ENCODE measurements at places on chromosomes 2 and 18. TPM values are rescaled to one million over a fixed set of nuclear protein-coding genes. Genes with fewer than 3 reads are reported as not detected.

The MOB1A gene
- total RNA-seq = 192 TPM

The MBOAT2 gene
- 36.4 TPM for total RNA-seq

The PFN4 gene
- 0.69 TPM for total RNA-seq

The IL18RAP gene
- total RNA-seq = not detected

The PAIP2B gene
- 0.34 TPM for total RNA-seq

The VRK2 gene
- 39.1 TPM for total RNA-seq

The BIRC6 gene
- total RNA-seq = 42.3 TPM

The RAMP1 gene
- total RNA-seq = 1.7 TPM

DNA sequence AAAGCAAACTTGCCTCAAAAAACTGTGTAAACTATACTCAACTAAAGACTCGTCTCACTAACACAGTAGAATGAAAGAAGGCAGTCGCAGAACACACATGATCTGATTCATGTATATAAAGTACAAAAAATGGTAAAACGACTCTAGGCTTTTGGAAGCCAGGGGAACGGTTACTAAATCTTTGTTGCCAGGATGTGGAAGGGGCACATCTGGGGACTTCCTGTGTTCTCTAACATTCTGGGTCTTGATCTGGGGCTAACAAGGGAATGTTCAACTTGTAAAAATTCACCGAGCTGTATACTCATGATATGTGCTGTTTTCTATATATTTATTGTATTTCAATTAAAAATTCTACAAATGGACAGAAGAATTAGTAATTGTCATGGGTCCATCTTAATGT is 14.3 kb upstream of the C2orf80 start:
- DNase-seq = no peak

- no peak for DNase-seq
Measured at GRCh38 chr2:145315053-145315452, 795.1 kb upstream of the ZEB2 start.

DNA sequence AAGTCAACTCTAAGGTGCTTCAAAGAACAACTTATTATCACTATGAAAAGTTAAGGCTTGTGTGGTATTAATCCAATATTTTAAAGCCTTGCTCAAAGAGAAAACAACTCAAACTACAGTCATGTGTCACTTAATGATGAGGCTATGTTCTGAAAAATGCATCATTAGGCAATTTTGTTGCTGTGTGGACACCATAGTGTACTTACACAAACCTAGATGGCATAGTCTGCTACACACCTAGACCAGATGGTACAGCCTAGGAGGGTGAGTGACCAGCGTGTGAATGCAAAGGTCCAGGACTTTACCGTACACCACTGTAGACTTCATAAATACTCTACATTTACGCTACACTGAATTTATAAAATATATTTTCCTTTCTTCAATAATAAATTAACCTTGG is 3.0 kb downstream of the MBOAT2 start:
- DNase-seq = no peak

DNA sequence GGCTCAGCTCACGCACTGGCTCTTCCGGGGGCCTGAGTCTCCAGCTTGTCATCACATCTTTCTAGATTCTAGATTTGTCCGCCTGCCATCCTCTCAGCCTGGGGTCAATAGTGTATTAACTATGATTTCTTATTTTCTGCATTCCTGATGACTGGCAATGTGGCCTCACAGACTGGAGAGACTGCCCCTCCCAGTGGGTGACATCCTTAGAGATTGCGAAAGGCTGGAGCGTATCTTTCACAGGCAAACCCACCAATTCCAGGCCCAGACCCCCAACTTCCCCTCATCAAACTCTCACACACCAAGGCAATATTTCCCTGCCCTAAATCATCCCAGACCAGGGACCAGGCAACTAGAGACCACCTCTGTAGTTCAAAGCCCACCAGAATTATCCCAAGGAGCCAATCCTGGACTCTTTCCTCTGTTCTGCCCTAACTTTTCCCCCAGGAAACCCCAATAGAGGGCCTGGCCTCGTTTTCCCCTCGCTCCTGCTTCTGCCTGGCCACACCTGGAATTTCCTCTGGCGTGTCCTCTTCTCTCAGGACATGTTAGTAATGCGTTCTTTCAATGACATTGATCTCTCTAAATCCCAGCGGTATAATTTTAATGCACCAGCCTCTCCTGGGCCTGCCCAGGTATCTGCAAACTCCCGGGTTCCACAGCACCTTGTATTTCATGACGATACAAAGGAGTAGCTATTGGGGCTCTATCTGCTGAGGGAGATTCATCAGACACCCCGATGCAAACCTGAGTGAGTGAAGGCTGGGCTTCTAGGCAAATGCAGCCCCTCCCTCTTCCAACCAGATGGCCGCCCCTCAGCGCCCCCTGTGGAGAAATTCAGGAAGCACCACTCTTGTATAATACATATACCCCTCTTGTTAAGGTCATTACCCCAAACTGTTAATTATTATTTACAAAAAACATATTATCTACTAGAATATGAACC is 2.4 kb upstream of the KCNF1 start:
- DNase-seq = no peak

DNA sequence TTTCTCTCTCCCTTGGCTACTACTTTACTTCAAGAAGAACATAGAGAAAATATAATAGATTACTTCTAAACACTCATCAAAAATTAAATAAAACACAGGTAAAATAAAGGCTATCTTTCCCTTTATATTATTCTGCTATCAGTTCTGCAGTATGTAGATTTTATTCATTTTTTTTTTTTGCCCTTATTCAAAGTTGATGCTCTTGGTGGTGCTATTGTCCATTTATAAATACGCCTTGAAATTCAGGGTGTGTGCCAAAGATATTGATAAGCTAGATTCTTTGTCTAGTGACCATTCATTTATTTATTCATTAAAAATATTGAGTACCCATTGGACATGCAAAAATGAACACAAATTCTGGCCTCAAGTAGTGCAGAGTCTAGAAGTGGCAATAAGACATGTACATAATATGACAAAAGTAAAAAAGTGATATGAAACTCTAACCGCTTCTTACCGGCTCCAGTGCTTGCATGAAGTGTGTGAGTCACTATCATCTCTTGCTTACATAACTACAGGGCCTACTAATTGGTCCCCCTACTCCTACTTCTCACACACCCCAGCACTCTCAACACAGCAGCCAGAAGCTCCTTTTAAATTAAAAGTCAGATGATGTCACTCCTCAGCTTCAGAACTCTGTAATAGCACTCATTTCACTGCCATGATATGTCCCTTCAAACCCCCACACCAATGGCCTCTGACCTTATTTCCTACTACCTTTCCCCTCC is 208.3 kb upstream of the FANCL start:
- DNase-seq = no peak

- no peak for DNase-seq
Measured at GRCh38 chr2:127588241-127588640, 52.8 kb downstream of the MYO7B start.

DNA sequence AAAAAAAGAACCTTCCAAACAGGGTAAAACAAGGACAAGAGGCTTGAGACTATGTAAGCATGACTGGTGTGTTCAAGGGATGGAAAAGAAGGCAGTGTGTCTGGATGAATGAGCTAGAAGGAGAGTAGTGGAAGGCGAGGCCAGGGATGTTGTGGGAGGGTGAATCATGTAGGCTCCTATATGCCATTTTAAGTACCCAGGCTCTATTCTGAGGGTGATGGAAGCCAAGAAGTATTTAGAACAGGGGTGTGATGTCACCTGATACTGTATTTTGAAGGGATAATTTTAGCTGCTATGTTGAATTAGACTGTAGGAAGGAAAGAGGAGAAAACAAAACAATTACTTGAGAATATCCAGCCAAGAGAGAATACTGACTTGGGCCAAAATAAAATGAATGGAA is 524.7 kb upstream of the CRIM1 start:
- DNase-seq = no peak

GRCh38 chr2:235049719-235050118 is 97.9 kb downstream of the SH3BP4 start:
- DNase-seq = no peak

GRCh38 chr2:7015007-7015950 is 98.1 kb downstream of the RNF144A start:
- no peak for DNase-seq

GRCh38 chr2:234480337-234480736 is 16.5 kb downstream of the ARL4C start:
- no peak for DNase-seq

GRCh38 chr2:73766349-73766748 is 13.6 kb downstream of the DUSP11 start:
- no peak for DNase-seq

GRCh38 chr2:173193925-173194324 is 118.3 kb downstream of the MAP3K20 start:
- peak; percentile 35 for DNase-seq

DNA sequence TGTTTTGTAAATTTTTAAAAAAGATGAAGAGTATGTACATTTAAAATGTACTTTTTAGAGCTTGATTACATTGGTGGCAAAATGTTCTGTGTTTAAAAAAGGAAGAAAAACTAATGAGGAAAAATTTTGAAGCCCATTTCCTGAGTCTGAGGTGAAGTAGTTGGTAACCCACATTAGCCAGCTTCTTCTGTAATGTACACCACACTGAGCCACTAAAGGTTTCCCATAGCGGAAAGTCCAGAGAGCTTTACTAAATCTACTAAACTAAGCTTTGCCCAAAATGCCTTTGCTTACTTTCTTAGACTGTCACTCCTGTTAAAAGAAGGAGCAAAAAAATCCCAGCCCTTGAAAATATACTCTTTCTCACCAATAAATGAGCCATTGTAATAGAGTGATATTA is 804.8 kb upstream of the ZEB2 start:
- no peak for DNase-seq

GRCh38 chr2:4258563-4258962 is 555.2 kb downstream of the DCDC2C start:
- no peak for DNase-seq

Data from SJSA1 (cell line).